ENCODE measurements at places on chromosomes 16 and 17. TPM values are rescaled to one million over a fixed set of nuclear protein-coding genes. Genes with fewer than 3 reads are reported as not detected.

The SOCS1 gene
- total RNA-seq, result 1.5 TPM

The TBC1D3K gene
- total RNA-seq, result not detected

The CDRT4 gene
- total RNA-seq, result 3.4 TPM

The TP53TG3F gene
- total RNA-seq, result not detected

The OR4D1 gene
- not detected for total RNA-seq

The TNFRSF13B gene
- total RNA-seq, result not detected

The DCAF7 gene
- total RNA-seq, result 23.8 TPM

The SLC13A5 gene
- total RNA-seq, result not detected

Measured in myocyte (in vitro differentiated cells).